ENCODE measurements at places on chromosomes 5 and 9.

GRCh38 chr9:115604831-115605483 lies 487.0 kb upstream of the TNC start:
- DNase-seq: no peak

DNA sequence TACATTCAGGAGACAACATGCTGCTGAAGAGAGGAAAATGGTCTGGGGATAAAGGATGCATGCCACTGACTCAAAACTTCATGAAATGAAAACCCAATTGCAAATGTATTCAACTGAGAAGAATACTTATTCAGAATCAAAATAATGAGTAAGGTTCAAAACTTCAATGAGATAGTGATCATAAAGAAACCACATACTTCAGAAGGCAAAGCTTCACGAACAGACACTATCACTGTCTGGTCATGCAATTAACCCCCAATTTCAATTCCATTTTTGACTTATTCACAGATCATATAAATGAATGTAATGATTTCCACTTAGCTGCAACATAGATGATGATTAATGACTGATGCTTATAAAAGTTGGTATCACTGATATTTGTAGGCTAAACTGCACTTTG lies 33.0 kb upstream of the CTNNAL1 start:
- DNase-seq: no peak

- no peak for DNase-seq
Measured at GRCh38 chr5:73188764-73189531, 16.0 kb downstream of the TMEM174 start.

DNA sequence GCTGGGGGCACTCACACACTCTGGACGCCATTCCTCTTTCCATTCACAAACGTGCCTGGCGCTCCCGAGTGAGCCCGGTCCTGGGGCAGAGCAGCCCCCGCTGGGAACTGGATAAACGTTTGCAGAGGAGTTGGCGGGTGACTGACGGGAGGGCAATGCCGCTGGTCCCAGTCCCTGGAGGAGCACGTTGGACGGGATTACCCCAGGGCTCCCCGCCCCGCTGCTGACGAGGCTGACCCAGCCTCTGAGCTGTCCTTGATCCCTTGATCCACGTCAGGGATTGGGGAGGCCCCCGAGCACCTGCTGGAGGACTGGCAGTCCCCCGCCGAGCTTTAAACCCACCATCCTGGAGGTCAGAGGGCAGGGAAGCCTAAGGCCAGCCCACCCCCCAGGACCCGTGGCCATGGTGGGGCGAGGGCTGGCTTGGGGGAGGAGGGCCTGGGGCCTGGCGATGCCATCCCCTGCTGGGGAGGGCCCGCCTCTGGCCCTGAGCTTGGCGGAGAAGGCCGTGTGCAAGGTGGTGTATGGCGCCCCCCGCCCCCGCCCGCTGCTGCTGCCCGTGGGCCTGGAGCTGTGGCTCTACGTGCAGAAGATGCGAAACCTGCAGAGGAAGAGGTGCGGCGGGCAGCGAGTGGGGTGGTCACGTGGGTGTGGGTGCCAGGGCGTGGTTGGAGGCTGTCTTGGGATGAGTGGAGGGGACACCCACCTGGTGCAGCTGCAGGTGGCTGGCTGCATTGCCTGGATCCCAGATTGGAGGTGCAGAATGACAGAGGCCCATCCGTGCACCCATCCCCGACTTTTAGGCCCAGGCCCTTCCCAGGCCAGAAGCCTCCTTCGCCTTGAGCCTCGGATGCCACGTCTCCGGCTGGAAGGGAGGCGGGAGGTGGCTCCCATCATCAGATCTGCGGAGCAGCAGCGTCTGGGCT lies 4.5 kb downstream of the GPSM1 start:
- DNase-seq: no peak

GRCh38 chr5:38069360-38069759 lies 189.0 kb upstream of the EGFLAM start:
- no peak for DNase-seq

GRCh38 chr5:95219411-95219810 lies 65.5 kb downstream of the MCTP1 start:
- DNase-seq: no peak

DNA sequence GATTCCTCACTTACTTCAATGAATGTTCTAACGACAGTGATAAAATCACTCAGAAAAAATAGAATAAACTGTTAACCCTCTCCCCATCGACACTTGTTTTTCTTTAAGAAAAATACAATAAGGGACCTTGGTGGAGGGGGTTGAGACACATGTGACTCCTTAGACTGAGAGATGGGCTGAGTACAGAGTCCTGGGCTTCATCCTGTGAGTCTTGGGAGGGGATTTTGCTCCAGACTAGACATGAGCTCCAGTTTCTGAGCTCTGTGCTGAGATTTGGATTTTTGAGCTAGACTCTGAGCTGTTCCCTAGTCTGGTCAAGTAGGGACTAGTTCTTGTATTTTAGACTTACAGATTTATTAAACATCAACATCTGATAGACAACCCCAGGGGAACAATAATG lies 241.5 kb upstream of the MVB12B start:
- no peak for DNase-seq

DNA sequence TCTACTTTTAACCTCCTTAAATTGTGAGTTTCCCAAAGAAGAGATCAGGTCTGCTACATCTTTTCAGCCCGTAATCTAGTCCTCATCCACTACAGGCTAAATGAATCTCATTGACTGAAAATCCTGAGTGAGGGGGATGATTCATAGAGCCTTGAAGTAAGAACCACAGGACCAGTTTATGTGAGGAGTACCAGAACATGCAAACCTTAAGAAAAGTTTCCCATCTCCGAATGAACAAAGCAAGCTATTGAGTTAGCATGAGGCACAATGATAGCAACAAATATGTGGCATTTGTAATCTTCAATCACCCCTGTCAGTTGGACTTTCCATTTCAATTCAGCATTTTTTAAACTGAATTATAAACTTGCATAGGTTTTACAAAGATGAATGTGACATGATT lies 197.0 kb downstream of the ALDH1A1 start:
- DNase-seq: no peak

GRCh38 chr9:128845186-128845931 lies 15.8 kb upstream of the SPOUT1 start:
- DNase-seq: no peak

GRCh38 chr5:37604290-37604689 lies 225.2 kb downstream of the WDR70 start:
- DNase-seq: no peak

DNA sequence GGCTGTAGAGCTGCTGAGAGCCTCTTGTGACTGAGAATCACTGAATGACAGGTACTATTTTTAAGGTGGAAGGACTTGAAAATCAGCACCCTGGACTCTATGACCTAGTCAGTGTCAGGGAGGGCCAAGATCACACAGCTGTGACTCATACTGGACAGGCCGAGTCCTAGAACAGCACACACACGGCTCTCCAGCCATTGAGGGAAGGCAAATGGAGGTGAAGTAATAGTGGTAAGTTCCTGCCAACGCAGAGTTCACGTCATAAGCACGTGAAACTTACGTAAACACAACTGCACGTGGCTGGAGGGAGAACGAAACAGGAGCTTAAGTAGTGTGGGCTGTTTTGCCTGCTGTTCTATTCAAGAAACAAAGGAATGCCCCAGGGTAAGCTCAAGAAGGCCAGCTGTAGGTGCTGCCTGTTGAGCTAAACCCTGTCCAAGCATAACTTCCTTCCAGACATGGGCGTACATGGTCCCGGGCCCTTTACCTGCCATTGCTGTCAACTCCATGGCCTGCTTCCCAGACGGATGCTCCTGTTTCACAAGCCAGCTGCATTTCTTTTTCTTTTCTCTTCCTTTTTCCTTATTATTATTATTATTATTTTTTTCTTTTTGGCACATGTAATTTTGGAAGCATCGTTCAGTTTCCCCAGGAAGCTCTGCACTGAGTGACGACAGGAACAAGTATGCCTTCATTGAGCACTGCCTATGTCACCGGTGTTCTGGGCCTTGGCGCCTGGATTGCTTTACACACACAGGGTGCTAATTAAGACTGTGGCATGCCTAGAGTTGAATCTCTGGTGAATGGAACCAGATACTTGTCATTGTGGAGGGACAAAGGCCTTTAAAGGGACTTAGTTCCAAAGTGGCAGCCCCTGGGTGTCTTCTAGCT lies 10.2 kb upstream of the LCP2 start:
- DNase-seq: peak; percentile 87

GRCh38 chr5:56552612-56553268 lies 262.6 kb upstream of the MAP3K1 start:
- no peak for DNase-seq

DNA sequence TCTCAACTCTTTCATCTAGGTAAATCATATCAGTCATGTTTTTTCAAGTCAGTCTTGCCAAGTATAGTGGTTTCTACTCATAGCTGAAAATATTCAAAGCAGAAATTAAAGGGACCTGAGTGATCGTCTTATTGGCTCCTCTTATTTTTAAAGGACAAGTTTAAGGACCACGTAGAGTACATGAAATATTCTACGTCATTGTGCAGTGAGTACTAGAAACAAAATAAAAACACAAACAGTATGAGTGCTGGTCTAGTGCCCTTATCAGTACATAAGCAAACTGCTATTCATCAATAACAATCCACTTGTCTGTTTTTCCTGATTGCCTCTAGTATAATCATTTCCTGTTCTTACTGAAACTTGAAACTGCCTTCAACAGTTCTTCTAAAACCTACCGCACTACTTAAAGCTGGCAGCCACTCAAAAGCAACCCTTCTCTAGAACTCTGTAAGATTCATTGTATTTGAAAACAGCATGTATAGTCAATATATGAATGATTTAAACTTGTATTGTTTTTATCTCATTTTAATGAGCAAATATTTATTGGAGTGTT lies 853.7 kb downstream of the TAF11L14 start:
- no peak for DNase-seq

DNA sequence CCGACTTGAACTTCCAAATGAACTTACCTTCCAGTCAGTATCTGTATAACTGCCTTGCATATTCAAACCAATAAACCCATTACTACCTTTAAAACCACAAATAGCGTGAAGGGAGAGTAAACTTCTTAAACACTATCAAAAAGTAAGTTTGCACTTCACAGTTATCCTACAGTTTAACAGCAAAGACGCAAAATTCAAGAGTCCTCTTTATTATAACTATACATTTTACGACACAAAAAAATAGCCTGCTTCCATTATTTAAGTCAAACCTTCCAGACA lies 1.8 kb downstream of the PTBP3 start:
- no peak for DNase-seq

DNA sequence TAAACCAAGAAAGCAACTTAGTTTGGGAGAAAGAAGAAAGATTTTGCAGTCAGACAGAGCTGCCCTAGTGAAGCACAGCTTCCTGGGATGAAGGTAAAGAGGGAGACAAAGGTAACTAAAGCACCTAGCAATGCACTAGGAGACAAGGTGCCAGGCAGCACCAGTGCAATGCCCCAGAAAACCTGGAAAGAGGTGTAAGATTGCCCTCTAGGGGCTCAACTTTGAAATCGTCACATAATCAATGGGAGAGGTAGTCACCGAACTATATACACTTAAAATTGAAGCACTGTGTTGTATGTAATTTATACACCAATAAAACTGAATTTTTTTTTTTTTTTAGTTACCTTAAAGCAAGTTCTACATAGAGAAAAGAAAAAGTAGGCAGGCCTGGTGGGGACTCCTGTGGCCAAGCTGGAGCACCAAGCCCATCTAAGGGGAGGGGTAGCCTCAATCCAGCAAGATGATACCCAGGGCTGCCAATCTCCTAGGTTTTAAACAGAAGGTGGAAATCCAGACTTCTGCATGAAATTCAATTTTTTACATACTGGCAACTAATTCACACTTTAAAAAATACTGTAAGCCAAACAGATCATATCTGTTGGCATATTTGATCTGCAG lies 48.2 kb downstream of the CDK5RAP2 start:
- no peak for DNase-seq

DNA sequence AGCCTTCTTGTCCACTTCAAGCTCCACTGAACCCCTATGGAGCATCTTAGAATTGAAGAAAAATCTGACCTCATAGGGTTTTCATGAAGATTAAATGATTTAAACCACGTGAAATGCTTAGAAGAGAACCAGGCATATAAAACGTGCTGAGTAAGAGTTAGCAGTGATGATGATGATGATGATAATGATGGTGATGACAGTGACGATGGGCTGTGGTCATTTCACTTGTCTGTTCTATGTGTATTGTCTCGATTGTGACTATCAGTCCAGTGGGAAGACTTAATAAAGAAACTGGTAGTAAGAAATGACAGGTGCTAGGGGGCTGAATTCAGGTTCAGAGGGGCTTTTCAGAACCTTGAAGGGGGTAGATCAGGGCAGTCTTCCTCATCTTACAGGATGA lies 45.1 kb upstream of the CDKN2AIPNL start:
- no peak for DNase-seq
